ENCODE measurements at places on chromosomes 13 and 19.

DNA sequence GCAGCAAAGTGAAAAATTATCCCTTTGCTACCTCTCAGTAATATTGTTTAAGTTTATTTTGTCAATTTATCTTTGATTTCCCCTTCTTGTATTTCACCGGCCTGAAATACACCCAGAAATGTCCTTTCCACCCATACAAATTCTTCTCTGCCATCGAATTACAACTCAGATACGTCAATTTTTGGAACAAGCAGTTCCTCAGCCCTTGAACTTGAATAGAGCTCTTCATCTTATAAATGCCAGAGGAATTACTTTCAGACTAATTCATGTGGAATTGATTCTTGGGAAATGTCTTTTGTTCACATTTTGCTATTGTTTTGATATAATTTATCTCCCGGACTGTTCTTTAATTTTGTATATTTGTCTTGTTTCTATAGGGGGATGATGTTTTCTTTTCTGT lies 1359.3 kb upstream of the MIR17HG start:
- no peak for DNase-seq

GRCh38 chr19:48784527-48784926 lies 26.3 kb downstream of the BCAT2 start:
- DNase-seq = no peak

DNA sequence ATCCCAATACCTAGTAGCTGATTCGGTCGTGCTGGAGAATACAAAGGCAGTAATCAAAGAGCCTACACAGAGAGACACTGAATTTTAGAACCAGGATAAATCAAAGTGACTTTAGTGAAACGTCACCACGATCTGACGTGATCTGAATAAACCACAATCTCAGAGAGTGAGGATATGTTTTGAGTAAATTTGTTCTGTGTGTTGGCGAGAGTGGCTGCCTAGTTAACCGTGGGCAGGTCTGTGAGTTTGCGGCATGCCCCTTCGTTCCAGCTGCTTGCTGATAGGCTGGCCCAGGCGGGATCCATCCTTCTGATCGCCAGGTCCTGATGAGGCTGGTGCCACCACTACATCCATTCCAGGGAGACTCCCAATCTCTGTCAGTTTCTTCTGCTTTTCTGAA lies 40.4 kb downstream of the LRCH1 start:
- no peak for DNase-seq

DNA sequence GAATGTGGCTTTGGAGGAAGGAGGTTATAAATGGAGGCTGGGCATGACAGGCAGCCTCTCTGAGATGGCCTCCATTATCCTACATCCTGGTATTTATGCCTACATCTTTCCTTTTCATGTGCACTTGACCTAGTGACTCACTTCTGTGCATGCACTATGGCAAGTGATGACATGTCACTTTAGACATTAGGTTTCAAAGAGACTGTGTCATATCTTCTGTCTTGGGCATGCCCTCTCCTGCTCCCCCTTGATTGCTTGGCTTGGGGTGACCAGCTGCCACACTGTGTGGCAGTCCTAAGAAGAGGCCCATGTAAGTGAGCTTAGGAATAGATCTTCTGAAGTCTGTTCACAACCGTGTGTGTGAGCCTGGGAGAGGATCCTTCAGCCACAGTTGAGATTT lies 472.8 kb downstream of the FGF9 start:
- no peak for DNase-seq

DNA sequence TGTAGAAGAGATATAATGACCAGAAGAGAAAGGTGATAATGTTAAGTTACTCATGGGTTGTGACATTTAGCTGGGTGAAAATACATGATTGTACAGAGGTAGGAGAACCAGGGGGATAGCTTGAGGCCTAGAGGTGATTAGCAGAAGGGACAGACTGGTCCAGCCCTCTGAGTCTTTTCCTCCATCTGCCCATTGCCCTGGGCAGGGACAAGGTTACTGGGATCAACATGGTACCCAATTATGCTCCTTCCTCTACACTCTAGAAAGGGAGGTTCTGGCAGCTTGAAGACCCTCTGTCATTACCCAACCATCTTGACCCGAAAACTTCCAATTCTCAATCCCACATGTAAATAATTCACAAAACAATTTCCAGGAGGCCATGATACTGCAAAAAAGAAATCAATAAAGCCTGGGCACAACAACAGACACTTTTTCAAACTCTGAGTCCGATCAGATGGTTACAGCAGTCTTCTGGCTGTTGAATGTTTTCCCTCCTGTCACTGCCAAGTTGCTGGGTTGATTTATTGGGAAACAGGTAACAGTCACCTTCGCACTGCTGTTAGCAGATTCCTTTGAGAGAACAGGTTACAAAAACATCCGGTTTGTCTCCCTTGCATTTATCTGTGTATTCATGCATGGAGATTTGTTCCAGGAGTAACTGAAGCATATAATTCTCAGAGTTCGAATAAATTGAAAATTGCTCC lies 239.1 kb upstream of the HTR2A start:
- peak; percentile 37 for DNase-seq

- peak; percentile 97 for DNase-seq
These were observed 11.9 kb upstream of the FOSB start for GRCh38 chr19:45455707-45456499.

DNA sequence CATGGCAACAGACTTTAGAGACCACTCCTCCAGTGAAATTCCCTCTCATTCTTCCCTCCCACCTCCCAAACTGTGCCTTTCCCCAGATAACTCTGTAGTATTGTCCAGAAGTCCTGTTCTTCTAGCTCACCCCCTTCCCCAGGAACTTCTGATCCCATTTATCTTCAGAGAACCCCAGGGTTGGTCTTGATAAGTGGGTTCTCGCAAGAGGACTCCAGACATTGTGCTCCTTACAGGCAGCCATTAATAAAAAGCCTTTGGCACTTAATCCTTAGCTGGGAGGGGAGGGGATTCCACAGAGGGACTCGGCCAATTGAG lies 1.9 kb downstream of the LTBP4 start:
- no peak for DNase-seq

- peak; percentile 22 for DNase-seq
These were observed 10.2 kb downstream of the OXGR1 start for GRCh38 chr13:96984051-96984508.

DNA sequence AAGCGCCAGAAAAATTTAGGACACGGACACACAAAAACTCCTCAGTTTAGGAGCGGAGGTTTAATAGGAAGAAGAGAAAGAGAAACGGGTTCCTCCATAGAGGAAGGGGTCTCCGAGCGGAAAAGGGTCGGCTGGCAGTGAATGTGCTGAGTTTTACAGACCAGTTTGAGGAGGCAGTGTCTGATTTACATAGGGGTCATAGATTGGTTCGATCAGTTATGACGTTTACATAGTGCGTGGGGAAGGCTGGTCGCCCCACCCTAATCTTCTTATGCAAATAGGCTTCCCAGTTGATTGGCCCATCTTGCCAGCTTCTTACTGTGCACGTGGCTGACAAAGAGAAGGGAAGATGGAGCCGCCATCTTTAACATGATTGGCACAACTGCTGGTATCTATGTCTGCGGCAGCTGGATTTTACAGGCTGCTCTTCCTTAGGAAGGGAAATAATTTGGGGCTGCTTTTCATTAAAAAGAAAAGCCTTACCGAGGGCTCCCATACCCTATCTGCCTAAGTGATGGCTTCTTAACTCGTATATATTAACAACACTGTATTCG lies 1.2 kb upstream of the ZNF225 start:
- peak; percentile 78 for DNase-seq

GRCh38 chr13:114230117-114230516 lies 4.6 kb upstream of the CDC16 start:
- peak; percentile 28 for DNase-seq

GRCh38 chr19:15123900-15124299 lies 16.7 kb downstream of the SYDE1 start:
- DNase-seq = no peak

DNA sequence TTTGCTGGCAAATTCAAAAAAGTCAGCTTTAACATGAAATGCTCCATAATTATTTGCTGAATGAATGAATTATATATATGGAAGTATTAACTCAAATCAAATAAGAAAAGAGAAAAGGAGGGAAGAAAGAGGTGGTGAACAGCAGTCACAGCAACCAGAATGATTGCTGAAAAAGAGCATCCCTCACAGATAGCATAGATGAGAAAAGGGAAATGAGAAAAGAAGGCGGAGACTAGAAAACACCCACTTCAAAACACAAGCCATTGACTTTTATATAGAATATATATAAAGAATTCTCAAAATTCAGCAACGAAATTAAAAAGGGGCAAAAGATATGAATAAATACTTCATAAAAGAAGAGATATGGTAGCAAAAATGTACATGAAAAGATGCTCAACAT lies 75.2 kb downstream of the CAB39L start:
- DNase-seq = no peak

DNA sequence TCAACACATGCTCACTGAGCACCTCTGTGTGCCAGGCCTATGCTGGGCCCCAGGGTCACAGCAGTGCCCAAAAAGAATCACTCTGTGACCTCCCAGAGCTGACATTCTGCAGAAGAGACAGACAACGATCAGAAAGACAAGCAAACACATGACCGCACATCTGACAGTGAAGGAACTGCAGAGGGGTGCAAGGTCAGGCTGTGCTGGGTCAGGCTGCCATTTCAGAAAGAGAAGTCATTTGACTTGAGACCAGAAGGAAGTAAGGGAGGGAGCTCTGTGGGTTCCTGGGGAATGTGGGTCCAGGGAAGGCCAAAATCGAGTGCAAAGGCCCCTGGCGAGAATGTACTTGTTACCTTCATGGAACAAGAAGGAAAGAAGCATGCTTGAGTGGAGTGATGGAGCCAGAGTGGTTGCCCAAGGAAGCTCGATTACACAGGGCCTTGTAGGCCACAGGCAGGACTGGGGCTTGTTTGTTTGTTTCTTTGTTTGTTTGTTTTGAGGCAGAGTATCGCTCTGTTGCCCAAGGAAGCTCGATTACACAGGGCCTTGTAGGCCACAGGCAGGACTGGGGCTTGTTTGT lies 11.4 kb upstream of the CD22 start:
- no peak for DNase-seq

DNA sequence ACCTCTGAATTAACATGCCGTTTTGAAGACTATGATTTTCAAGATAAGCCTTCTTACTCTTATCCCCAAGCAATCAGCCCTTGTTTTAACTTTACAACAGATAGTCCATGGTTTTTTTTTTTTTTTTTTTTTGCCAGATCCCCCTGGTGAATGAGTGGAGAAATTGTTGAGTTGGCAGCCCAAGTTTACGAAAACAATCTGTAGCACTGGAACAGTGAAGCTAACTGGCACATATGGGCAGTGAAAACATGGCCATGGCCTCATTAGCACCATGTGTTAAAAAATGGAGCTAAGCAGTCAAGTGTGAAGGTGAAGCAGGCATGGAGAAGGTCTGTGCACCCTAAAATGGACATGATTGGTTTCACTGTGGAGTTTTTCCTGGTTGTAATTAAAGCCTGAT lies 812.1 kb upstream of the MIR17HG start:
- DNase-seq = no peak

DNA sequence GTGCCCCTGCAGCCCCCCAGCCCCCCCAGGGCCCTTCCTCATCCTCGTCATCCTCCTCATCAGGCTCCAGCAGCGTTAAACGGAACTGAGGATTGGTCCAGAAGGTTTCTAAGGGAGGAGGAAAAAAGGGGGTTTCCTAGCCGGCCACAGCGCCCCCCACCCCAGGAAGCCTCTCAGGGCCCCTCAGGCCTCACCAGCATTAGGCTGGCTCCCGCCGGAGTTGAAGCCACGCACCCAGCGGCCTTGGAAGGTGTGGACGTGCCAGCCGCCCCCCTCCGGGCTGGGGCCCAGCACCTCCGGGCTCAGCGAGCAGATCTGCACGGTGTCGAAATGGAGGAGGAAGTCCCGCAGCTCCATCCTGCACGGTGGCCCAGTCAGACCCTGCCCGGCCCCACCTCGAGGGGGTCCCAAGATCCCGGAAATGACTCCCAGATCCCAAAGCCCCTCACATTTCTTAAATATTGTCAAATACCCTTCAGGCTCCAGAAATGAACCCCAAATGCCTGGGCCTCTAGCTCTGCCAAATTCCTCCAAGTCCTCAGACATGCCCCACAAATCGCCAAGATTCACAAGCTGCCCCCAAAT lies 6.9 kb downstream of the CAPN12 start:
- no peak for DNase-seq

DNA sequence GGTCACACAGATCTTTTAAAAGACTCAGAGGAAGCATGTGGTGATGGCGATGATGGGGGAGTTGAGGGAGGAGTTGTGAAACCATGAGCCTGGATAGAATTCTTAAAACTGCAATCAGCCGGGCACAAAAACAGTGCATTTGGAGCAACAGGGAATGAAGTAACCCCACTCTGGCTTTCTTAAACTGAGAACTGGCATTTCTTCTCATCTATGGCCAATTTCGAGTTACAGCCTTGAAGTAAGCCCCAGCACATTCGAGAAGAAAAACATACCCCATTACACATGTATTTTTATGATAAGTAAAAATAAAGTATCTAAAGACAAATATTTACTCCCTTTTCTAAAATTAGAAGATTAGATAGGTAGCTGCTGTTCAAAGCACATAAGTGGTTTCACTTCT lies 70.1 kb downstream of the DCLK1 start:
- DNase-seq = no peak

DNA sequence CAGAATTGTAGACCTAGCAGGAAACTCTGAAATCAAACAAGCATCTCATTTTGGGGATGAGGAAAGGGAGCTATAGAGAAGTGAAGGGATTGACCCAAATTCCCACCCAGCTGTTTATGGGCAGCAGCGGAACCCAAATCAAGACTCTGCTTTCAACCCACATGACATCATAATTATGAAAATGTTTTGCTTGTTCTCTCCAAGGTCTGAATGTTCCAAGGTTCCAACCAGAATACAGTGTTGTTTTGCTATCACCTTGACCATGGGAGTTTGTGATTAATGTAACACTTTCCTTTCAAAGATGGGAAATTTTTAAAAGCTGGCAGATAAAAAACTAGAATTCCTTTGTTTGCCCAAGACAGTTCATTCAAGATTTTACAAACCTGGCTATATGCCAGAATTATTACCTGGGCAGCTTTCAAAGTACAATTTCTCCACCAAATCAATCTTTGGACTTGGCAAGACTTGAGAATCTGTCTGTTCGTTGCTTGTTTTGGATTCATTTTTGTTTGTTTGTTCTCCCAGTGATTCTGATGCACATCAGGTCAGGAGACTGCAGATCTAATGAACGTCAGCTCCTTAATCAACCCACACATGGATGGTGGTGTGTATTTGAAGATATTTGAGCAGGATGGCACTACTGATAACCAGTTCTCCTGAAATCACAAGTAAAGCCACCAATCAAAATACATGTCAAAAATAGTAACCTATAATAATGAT lies 322.7 kb downstream of the FOXO1 start:
- DNase-seq = no peak

- DNase-seq = no peak
These were observed 354.9 kb downstream of the FOXO1 start for GRCh38 chr13:40311356-40312101.

GRCh38 chr13:37029617-37030016 lies 29.0 kb downstream of the EXOSC8 start:
- no peak for DNase-seq

DNA sequence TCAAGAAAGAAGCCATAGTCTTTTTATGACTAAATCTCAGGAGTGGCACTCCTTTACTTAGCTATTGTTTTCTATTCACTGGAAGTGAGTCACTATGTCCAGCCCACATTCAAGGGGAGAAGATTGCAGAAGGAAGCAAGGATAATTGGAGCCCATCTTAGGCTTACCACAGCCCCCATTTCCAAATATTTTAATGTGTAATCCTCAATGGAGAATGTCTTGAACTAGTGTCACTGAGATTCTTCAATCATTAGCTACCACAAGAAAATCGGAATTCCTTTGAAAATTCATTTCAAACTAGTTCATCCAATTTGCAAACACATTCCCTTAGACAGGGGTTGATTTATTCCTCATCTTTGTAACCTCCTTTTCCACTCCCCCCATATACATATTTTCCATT lies 84.7 kb downstream of the DLEU7 start:
- no peak for DNase-seq

- DNase-seq = no peak
These were observed 46.9 kb downstream of the GPALPP1 start for GRCh38 chr13:45036206-45036605.

Data from renal cortical epithelial cell (primary cell).